Brain microvascular endothelial cell (primary cell): ENCODE measurements at places on chromosomes 13 and 19.
A peak's percentile ranks its signal among the peaks of the same experiment; 100 is the strongest.

GRCh38 chr13:98986226-98986846, 8.5 kb upstream of the DOCK9 start:
- DNase-seq: no peak

DNA sequence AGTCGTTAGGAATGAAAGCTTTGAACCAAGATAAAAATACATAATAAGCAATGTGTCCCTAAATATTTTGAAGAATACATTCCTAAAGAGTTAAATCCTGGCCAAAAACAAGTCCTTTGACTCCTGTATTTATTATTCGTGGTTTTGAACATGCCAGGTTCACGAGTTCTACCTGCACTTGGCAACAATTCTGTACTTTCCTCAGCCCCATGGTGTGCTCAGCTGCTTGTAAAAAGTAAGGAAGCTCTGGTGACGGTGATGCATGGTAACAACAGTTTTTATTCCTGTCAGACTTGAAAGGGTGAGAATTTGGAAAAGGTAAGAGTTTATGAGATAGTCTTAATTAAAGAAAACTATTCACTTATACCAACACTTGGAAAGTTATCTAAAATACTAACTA, 95.0 kb upstream of the KLF12 start:
- no peak for DNase-seq

GRCh38 chr19:15038294-15038693, 11.0 kb upstream of the CASP14 start:
- no peak for DNase-seq

GRCh38 chr13:77172650-77173049, 145.7 kb upstream of the FBXL3 start:
- no peak for DNase-seq

- DNase-seq: no peak
These were observed 26.0 kb downstream of the WTIP start for GRCh38 chr19:34507414-34508067.

GRCh38 chr19:50909240-50910070, 1.7 kb downstream of the KLK4 start:
- DNase-seq: peak; percentile 43

- no peak for DNase-seq
These were observed 1.2 kb downstream of the ITPKC start for GRCh38 chr19:40717880-40718773.

- no peak for DNase-seq
These were observed 14.5 kb downstream of the CYP2F1 start for GRCh38 chr19:41128692-41129091.

DNA sequence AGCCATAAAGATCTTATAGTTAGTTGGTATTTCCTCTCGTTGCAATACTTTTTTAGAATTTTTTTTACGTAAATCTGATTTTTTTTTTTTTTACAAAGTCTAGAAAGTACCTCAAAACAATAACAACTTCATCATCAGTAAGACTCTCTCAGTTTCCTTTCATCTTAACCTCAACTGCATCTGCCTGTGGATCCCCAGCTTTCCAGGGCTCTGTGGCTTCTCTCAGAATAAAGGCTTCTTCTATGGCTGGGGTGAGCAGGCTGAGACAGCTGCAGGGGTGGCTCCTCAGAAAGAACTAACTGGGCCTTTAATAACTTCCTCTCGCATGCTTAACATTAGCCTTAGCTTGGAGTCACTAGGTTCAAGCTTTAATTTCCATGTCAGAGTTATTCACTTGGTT, 4.2 kb downstream of the ZNF506 start:
- no peak for DNase-seq

- no peak for DNase-seq
These were observed 1.2 kb downstream of the TBC1D4 start for GRCh38 chr13:75480671-75481175.

- no peak for DNase-seq
These were observed 23.0 kb upstream of the ZNF730 start for GRCh38 chr19:23093832-23094231.

GRCh38 chr19:55247621-55248099, 11.2 kb downstream of the PPP6R1 start:
- peak; percentile 32 for DNase-seq

DNA sequence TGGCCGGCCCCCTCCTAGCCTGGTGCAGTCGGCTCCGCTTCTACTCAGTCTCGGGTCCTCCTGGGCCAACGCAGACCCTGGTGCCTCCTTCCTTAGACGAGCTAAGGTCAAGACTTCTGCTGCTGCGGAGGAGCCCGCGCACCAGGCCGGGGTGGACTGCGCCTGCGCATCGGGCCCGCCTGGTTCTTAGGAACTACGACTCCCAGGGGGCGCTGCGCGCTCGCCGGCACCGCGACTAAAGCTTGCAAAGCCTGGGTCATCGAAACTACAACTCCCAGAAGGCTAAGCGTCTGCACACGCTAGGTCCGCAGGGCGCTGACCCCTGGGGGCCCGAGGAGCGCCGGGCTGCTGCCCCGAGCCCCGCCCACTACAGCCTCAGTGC, at the start of gene ZNF835:
TSS of gene ZNF835 (minus strand) at position 145 of the 382 bp plus-strand sequence. CDS start 6,559 bp downstream, outside the sequence.
- peak; percentile 40 for DNase-seq

GRCh38 chr13:45199711-45200110, 1.1 kb downstream of the KCTD4 start:
- DNase-seq: no peak

- DNase-seq: peak; percentile 96
These were observed 529.3 kb downstream of the IRS2 start for GRCh38 chr13:109256866-109257760.

GRCh38 chr13:29479716-29480492, 115.6 kb downstream of the SLC7A1 start:
- no peak for DNase-seq

DNA sequence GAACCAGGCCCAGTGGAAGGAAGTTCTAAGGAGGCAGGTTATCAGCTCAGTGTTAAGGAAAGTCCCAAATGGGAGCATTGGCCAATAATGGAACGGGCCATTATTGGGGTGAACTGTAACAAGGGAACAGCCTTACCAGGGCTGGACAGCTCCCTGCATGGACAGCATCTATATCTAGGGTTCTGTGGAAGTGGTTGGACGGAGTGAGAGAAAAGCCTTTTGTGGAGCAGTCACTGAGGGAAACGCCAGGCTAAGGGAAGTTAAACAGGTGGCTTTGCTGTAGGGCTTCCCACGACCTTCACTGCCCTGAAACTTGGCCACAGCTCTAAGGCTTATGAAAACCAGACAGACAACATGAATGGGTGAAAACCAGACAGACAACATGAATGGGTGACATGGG, 17.0 kb downstream of the POU2F2 start:
- DNase-seq: peak; percentile 31

DNA sequence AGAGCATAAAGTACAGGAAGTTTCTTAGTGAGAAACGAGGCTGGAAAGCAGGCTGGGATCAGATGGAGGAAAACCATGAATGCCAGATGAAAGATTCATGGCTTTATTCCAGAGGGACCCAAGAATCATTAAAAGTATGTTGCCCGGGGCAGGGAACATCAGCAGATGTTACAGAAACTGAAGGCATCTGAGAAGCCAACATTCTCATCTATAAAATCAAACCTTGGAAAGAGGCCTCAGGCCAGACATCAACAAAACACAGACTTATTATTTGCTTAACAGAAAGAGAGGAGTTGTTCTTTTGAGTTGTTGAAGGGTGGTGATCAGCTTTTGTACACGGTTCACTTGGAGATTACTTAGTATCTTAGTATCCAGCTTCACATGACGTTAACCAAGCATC, 543.6 kb downstream of the RFC3 start:
- DNase-seq: no peak
